ENCODE measurements at places on chromosomes 16 and 17.

- no peak for DNase-seq
Observed at GRCh38 chr17:48597778-48598631, 4.4 kb upstream of the HOXB5 start.

GRCh38 chr17:67717192-67717623, 528 bp upstream of the NOL11 start:
- no peak for DNase-seq

DNA sequence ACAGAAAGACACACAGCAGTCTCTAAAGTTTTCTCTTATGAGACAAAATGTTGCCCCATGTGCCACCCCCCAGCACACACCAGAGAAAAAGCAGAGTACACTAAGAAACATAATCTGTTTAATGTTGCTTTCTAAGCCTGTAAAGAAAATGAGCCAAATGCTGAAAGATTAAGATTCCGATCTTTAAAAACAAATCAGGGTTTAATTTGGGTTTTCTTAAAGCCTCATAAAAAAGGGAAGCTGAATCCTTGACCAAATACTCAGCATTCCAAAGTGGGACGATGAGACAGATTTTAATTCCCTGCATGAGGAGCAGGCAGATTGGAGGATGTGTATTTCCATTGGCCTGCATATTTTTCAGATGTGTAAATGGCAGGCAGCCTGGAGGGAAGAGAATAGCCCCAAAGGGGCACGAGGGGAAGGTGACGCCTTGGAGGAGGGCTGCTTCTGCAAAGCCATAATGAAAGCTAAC, 118.4 kb downstream of the COPRS start:
- DNase-seq, result no peak

DNA sequence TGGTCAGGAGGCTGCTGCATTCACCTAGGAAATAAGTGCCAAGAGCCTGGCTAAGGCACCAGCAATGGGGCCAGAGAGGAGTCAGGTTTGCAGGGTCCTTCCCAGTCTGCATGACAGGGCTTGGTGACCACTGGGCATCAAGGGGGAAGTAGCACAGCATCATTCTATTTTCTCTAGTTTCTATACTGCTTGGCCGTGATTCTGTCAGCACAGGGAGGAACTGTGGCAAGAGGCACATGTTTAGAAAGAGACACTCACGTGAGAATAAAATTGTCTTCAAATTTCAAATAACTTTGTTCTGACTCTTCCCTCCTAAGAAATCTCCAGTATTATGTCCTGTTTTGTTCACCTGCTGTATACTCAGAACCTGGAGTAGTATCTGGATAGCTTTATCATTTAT, 37.8 kb downstream of the ERN1 start:
- DNase-seq, result no peak

DNA sequence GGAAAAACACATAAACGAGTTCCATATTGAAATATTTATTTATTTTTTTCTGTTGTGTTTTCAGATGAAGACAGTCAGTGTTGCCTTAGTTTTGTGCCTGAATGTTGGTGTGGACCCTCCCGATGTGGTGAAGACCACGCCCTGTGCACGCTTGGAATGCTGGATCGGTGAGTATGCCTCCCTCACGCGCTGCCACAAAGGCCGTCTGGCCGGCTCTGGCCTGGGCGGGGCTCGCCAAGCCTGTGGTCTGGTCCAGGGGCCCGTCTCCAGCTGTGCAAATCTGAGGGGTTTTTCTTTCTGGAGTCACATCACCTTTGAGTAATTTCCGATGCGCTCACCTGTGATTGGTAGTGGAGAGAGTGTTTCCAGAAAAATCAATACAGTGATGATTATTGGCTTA, 81.0 kb downstream of the RPTOR start:
- no peak for DNase-seq

DNA sequence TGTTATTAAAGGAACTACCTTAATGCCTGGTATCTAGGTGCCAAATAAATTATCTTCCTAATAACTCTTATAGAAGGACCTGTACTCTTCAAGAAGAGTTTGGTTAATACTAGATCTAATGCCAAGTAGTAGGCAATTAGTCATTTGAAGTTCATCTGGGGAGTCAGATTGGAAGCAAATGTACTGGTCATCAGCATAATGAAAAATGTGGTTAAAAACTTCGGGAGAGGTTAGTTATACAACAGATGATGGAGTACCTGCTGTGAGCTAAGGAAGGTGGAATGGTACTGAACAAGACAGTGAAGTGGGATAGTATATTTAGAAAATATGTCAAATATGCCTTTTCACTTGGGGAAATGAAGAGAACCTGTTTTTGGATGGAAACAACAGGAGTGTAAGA, 49.2 kb downstream of the TNRC6A start:
- DNase-seq, result no peak

GRCh38 chr16:53080345-53081031, 25.7 kb downstream of the CHD9 start:
- DNase-seq, result no peak

GRCh38 chr16:65534121-65534528, 412.3 kb upstream of the CDH11 start:
- DNase-seq, result no peak

GRCh38 chr17:74192950-74193781, 10.3 kb upstream of the RPL38 start:
- peak; percentile 79 for DNase-seq

- no peak for DNase-seq
Observed at GRCh38 chr16:89383095-89384003, 107.0 kb downstream of the ANKRD11 start.

DNA sequence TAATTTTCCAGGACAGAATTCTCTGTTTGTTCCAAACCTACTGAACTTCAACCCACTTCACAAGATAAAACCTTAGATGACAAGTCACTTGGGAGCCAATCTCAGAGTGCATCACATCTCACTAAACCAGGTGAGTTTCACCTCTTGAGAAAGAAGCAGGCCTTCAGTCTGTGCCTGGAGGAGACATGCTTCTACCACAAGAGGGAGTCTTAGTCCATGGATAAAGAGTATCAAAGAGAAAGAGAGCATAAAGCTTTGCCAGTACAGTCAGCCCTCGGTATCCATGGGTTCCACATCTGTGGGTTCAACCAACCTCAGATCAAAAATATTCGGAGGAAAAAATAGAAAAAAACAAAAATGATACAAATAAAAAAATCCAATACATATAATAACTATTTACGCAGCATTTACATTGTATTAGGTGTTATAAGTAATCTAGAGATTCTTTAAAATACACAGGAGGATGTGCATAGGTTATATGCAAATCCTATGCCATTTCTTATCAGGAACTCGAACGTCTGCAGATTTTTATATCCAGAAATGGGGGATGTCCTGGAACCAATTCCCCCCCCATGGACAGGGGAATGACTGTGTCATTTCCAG, 37.7 kb downstream of the DUSP14 start:
- peak; percentile 20 for DNase-seq

GRCh38 chr17:11490171-11490755, 108.0 kb upstream of the DNAH9 start:
- no peak for DNase-seq

DNA sequence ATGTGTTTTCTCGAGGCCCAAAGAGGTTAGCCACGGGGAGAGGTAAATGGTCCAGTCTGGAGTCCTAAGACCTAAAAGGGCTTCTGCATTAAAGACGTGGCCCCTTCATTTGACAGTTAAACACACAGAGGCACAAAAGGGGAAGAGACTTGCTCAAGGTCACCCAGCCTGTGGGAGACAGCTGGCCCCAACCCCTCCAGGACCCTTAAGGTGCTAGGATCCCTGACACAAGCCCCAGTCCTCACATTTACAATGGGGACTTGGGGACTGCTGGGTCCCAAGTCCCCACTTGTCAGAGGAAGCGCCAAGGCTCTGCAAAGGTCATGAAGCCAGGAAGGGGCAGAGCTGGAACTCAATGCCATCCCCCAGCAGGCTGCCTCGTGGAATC, 1.7 kb downstream of the ABAT start:
- no peak for DNase-seq

DNA sequence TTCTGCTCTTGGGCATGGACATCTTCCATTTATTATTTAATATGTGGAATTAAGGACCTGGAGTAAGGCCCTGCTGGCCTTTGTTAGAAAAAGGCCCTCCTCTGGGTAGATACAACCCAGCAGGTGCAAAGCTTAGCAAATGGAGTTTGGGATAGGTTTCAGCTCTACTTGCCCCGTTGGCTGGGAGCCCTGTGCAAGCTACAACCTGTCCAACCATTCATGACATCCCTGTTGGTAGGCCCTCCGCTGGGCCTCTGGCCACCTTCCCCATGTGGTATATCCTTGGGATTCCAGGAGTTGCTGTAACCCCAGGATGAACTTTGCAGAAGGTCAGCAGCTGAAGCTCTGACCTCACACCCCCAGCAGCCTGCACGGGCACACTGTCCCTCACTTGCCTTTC, 6.4 kb downstream of the NGFR start:
- no peak for DNase-seq

DNA sequence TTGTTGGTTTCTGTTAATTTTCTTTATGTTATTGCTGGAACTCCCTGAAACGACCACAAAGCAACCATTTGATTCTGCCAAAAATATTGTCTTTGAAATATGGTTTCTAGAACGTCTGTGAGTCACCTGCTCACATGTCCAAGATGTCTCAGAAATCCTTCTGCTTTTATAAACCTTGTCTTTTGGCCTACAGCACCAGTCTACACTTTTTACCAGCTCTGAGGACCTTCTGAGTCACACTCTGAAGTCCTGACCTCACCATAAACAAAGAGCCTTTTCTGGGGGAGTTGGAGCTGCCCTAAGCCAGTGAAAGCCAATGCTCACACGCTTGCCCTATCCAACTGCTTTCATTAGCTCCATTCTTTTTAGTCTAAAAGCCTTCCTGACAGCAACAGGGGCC, 55.5 kb downstream of the GRIN2A start:
- DNase-seq, result no peak

- DNase-seq, result no peak
Observed at GRCh38 chr16:1781254-1781653, 1.1 kb downstream of the SPSB3 start.

DNA sequence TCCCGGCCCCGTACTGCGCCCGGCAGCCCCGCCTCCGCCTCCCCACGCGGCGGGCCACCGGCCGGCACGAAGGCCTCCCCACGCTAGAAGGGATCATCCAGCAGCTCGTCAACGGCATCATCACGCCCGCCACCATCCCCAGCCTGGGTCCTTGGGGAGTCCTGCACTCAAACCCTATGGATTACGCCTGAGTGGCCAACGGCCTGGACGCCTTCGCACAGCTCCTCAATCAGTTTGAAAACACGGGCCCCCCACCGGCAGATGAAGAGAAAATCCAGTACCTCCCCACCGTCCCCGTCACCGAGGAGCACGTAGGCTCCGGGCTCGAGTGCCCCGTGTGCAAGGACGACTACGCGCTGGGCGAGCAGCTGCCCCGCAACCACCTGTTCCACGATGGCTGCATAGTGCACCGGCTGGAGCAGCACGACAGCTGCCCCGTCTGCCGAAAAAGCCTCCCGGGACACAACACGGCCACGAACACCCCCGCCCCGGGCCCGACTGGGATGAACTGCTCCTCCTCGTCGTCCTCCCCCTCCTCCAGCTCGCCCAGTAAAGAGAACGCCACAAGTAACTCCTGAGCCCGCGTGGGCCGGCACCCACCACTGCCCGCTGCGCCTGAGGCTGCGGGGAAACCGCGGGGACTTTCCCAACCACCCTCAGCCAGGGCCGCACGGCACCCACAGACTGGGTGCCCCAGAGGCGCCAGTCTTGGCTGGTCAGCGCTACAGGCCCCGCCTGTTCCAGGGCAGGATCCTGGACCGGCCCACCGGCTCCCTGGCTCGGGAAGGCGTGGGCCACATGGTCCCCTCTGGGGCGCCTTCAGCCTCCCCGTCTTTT, 39.0 kb upstream of the AKAP1 start:
- no peak for DNase-seq

- DNase-seq, result no peak
Observed at GRCh38 chr17:61974115-61974514, 46.3 kb upstream of the INTS2 start.

- DNase-seq, result no peak
Observed at GRCh38 chr17:31695456-31696090, 163.5 kb downstream of the COPRS start.

GRCh38 chr16:29029168-29029994, 44.5 kb downstream of the LAT start:
- DNase-seq, result peak; percentile 55

DNA sequence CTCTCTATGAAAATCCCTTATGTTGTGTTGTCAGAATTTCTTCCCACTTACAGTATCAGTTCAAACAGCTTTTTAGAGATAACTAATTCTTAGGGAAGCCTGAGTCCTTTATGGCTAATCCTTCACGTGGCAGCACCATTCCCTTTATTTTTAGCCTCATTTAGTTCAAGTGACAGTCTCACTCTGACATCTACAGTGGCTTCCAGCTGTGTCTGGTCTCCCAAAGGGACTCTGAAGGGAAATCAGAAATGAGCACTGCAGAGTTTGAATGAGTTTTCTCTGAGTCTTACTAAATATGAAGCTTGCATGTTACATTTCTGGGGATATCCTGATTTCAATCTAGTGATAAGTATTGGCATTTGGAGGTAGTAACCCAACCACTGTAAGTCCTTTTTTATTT, 1104.1 kb downstream of the CDH11 start:
- DNase-seq, result no peak

DNA sequence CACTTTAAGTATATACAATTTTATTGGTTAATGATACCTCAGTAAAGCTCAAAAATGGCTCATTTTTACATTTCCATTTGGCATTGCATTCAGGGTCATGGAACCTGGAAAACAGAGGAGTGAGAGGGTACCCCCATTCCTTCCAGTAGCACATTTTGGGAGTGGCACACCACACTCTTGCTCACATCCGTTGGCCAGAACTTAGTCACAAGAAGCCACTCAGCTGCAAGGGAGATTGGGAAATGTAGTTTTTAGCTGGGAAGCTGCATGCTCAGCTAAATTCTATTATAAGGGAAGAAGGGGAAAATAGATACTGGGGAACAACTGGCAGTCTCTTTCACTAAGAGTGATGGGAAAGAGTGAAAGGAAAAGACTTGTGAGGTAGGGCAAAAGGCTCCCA, 102.5 kb upstream of the TMEM97 start:
- no peak for DNase-seq

- no peak for DNase-seq
Observed at GRCh38 chr17:17682293-17682736, 1.1 kb downstream of the RAI1 start.

GRCh38 chr16:28497386-28497785, 2.9 kb downstream of the APOBR start:
- no peak for DNase-seq

Measured in HL-60 (cell line).